Non-pigmented ciliary epithelial cell (primary cell): ENCODE measurements at places on chromosomes 3 and 15.
A peak's percentile ranks its signal among the peaks of the same experiment; 100 is the strongest.

DNA sequence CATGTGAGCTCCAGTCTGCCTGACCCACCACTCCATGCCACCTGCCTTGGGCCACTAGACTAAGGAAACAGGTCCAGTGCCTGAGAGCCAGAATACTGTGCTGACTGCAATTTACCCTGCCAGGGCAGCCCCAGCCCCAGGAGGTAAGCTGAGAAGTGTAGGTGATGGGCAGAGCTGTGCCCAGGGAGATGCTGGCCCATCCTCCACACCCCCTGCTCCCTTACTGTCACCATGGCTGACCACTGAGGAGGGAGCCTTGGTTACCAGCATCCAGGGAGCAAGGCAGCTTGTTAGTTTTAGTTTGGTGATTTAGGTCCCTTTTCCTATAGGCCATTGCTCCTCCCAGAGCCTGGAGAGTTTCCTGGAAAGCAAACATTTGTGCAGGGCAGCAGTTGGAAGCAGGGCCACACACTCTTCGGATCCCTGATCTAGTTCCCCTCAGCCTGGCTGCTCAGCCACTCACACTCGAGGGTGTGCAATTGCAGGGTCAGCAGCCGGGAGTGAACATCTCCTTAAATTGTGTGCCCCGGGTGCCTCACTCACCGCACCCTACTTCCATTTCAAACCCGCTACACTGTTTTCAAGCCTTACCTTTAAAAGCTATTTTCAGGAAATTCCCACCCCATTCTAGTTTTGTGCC is 2.0 kb downstream of the GALNT15 start:
- no peak for DNase-seq

GRCh38 chr15:23877502-23878412 is 190.7 kb upstream of the NDN start:
- DNase-seq: no peak

DNA sequence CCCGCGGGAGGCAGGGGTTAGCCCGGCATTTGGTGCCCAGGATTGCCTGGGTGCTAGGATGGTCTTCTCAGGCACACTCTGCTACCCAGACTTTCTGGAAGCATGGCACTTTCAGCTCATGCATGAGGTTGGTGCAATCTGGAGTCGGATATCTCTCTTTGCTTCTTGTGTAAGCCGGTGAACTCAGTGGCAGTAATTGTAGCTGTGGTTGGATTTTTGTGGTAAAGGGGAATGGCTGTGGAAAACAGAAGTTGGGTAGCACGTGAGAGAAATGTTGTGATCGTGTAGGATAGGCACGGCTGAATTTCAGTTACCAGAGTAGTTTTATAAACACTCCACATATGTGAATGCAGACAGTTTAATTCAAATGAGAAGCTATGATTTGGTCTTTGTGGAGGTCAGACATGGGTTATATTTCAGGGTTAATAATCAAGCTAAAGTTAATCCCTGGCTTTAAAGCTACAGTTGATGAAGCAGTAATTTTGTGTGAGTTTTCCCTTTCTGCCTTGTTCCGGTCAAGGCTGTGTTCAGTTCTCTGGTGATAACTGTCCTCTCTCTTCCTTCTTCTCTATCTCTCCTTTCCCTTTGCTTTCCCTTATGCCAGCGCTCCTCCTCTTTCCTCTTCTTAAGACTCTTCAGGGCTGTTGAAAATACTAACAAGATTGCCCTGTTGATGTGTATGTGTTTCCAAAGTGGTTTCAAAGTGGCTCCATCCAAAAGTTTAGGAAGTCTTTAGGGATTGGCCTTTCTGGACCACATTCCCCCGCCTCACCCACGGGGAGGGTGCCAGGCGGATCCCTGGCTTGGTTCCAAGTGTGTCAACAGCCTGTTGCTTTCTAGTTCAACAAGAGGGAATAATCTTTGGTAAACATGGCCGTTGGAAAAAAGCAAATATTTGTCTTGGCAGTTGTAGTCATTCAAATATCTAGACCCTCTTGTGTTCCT is 404.6 kb upstream of the C2CD4B start:
- peak; percentile 44 for DNase-seq

GRCh38 chr3:191070201-191070600 is 128.8 kb upstream of the OSTN start:
- DNase-seq: peak; percentile 72

DNA sequence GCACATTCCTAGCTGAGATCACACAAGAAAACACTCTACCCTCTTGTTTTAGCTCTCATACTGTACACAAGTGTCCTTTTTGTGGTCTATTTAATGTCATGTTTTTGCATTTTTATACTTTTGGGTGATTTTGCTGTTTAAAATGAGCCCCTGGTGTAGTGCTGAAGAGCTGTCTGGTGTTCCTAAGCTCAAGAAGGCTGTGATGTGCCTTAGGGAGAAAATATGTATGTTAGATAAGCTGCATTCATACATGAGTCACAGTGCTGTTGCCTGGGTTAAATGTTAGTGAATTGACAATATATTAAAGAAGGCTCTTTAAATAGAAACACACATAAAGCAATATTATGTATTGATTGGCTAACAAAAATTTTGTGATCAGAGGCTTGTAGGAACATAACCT is 387.4 kb upstream of the C2CD4B start:
- no peak for DNase-seq

- DNase-seq: no peak
Observed at GRCh38 chr3:11084098-11084497, 70.2 kb upstream of the HRH1 start.
